ENCODE measurements at places on chromosomes 2 and 18. TPM values are rescaled to one million over a fixed set of nuclear protein-coding genes. Genes with fewer than 3 reads are reported as not detected.
A peak's percentile ranks its signal among the peaks of the same experiment; 100 is the strongest.

ATP8B1 gene
- total RNA-seq = 26.2 TPM

- peak; percentile 71 for ATAC-seq
These were observed 22.3 kb downstream of the DOK1 start for GRCh38 chr2:74576863-74577229.

GRCh38 chr2:96505231-96505889 lies at the start of gene NEURL3:
Gene NEURL3, minus strand, starts transcription at chr2:96505357. Its CDS starts 71 bp downstream, at chr2:96505286.
- ATAC-seq = no peak

DNA sequence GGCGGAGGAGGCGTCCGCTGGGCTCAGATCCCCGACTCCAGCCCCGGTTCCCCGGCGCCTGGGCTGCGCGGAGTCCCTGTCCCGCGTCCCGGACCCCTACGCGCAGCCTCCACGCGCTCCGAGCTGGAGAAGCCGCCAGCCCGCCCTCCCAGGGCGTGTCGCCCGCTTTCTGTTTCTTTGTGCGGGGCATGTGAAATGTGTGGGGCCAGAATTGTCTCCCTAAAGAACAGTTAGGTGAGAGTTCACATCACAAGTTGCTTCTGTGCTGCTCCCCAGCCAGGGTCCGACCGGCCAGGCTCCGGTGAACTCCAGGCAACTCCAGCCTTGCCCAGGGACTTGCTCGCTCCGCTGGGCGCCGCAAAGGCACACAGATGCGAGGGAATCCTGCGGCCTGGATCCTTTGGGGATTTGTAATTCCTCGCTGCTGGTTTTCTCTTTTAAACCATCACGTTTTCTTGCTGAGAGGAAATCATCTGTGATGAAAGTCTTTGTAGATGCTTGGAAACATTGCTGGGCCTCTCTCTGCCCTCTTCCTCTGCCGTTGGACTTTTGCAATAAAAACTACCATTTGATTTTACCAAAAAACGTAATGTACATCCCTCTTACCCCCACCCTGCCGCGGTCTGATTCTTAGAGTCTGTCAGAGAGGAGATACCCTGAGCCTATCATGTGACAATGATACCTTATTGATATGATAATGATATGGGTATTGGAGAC lies 631 bp downstream of the GYPC start:
- ATAC-seq = peak; percentile 7

- peak; percentile 70 for ATAC-seq
These were observed 223.1 kb upstream of the PARD3B start for GRCh38 chr2:204321910-204322751.

DNA sequence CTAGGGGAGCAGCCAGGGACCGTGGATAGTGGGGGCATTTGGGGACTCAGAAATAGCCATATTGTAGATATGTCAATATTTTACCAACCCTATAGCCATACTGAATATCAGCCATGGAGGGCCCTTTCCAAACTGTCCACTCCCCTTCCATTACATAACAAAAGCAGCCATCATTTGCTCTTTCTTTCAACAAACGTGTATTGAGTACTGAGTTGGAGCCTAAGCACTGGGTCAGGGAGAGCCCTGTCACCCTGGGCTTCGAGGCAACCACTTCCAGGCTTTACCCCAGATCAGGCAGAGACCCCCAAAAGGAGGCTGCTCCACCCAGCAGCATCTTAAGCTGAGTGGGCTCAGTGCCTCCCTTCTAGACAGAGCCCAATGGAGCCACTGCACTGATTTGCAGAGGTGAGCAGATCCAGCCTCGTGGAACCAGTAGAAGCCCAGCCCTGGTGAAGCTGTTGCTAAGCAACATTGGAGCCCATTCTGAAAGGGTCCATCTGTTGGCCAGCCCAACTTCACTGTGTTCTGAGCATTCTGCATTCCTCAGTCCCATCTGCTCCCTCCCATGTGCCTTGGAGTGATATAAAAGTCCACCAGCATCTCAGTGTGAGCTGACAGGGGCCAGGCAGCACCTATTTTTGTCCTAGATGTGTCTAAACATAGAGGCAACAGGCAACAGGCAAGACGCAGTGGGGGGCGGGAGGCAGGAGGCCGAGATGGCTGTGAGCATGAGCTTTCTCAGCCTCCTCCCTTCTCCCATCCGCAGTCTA lies 112.1 kb downstream of the PLB1 start:
- ATAC-seq = peak; percentile 57

- ATAC-seq = no peak
These were observed 64.6 kb downstream of the RALBP1 start for GRCh38 chr18:9539938-9540337.

- ATAC-seq = no peak
These were observed 38.4 kb upstream of the APCDD1 start for GRCh38 chr18:10416065-10416464.

DNA sequence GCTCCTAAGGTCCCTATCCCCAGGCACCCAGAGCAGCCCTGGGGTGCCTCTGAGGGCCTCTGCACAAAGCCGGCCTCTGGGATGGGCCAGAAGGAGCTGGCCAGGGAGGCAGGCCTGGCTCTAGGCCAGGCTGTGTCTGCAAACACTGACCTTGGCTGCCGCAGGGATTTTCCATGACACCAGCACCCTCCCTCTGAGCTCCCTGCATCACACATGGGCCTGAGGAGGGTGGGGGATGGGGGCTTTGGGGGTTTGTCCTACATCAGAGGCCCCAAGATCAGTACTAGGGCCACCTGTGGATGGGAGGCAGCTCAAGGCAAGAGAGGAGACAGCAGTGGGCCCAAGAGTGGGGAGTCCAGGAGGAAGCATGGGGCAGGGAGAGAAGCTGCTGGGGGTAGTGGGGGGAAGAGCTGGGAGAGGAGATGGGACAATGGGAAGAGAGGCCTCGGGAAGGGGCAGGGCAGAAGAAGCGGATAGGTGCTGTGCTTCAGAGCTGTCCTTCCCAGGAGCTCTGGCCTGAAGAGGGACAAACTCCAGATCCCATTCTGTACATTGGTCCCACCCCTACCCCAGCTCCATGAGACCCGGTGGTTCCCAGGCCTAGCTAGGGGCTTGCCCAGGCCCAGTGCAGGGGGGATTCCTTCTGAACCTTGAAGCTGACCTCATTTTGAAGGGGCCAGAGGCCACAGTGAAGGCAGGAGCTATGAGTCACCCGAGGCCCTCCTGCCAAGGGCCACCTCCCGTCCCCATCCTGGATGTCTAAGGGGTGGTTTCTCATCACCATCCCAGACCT lies 28.0 kb downstream of the KCNK3 start:
- peak; percentile 87 for ATAC-seq
